ENCODE measurements at places on chromosomes 3 and 15.

GRCh38 chr3:14203521-14204079 is 25.0 kb downstream of the LSM3 start:
- DNase-seq: no peak

DNA sequence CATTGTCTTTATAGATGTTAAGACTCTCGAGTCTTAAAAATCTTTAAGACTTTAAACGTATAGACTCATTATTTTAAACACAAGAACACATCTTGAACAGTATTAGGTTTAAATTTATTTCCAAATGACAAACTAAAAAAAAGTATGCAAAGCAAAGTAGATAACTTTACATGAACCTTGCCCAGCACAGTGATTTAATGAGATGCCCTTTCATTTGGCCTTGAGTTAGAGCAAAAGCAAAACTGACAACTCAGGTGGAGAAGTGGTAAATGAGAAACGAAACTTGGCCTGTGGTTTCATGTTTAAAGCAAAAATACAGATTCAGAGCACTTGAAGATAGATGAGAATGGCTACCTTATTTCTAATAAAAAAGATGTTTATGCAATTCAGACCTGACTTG is 8.6 kb downstream of the GPR15 start:
- DNase-seq: no peak

DNA sequence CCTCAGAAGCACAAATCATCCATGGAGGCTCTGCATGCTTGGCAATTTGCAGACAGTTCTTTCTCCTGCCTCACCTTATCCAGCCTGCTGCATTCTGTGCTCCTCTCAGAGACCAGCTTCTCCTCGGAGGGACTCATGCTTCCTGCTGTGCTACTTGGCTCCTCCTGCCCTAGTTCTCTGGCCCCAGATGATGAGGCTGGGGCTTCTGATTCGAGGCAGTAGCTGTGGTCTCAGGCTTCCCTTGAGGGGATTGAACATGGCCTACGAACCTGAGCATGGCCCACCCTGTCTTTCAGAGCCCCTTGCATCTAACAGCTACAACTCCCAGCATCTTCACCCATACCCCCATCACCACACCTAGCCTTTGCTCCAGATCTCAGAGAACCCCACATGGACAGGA is 6.7 kb downstream of the VIPR1 start:
- no peak for DNase-seq

GRCh38 chr3:136805795-136806194 is 13.1 kb upstream of the SLC35G2 start:
- DNase-seq: no peak

DNA sequence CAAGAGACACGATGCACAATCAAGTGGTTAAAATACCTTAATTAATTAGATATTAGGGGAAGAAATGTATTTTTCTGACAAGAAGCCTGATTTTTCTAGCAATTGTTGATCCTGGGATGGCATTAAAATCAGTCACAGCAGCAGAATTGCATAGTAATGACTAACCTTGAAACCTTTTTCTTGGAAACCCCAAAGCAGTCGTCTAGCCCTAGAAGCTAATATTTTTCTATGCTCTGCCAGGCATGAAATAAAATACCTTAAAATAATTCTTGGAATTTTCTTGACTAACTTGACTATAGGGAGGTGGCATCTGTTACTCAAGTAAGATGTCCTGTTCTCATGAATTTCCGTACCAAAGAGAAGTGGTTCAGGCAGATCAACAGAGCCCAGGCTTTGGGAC is 204.1 kb downstream of the THRB start:
- no peak for DNase-seq

DNA sequence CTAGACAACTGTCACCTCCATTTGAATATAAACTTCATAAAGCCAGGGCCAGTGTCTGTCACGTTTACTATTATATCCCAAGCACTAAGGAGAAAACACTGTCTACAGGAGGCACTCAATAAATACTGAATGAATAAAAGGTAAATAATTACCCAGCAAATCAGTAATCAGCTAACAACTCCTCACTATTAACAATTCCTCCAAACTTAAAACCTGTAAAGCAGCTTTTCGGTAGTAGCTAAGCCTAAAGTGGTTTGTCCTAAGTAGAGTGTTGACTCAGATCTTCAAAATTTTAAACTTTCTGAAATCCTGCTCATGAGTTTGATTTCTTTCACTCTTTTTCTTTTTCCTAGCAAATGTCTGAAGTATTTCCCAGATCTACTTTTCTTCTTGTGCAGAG is 39.9 kb downstream of the C3orf80 start:
- DNase-seq: no peak

GRCh38 chr3:43484926-43485488 is 136.8 kb downstream of the ANO10 start:
- no peak for DNase-seq

DNA sequence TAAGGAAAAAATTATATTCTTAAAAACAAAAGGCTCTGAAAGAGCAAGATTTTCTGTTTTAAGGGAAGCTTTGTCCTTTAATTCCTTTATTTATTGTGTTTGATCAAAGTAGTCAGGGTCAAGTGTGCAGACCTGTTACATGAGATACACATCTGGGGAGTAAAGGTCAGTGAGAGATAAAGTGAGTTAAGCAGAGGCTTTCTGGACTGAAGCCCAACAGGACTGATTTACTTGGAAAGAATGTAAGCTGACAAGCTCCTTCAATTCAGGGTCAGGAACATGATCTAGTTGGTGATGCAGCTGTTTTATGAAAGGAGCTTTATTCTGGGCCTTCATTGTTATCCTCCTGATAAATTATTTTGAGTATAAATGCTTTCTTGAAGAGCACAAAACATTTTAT is 20.7 kb upstream of the OTOL1 start:
- no peak for DNase-seq

DNA sequence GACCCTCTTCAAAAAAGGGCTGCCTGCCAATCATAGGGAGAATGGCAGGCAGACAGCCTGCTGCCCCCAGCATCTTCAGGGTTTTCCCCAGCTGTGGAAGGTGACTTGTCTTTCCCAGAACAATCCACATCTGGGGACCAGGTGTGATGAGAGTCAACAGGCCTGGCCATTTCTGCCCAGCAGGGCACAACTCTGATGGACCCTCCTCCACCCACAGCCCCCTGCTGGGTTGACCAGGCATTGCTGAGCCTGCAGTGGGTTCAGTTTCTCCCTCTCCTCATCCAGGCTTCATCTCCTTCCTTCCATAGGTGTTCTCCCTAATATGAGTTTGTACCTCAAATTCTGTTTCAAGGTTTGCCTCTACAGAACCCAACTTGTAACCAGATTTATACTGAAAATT is 111.0 kb downstream of the MINAR1 start:
- DNase-seq: no peak

- no peak for DNase-seq
These were observed 16.3 kb downstream of the SLC35G2 start for GRCh38 chr3:136835089-136835812.

Measured in activated CD4-positive, alpha-beta T cell treated with anti-CD3 and anti-CD28 coated beads for 1 hour (primary cell).